ENCODE measurements at places on chromosomes 7 and 10. TPM values are rescaled to one million over a fixed set of nuclear protein-coding genes. Genes with fewer than 3 reads are reported as not detected.

The FAM3C gene
- total RNA-seq, result 38.9 TPM

DNA sequence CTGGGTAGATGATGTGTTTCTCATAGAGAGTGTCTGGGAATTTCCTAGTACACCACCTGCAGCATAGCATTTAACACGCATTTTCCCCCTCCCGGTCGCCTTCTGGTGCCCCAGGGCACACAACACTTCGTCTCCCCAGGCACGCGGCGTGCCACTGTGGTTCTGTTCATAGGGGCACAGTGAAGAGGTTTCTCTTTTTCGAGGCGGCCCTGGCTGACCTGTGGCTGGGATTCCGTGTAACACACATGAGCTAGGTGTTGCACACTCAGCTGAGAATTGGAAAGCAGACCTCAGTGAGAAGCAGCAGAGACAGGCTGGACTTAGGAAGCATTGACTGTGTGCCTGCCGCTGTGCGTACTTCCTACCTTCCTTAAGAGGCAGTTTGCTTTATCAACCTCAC, 214.3 kb upstream of the SHH start:
- H3K4me1 ChIP-seq, result no peaks in the 10 kb centered on the region
- no peak overlapping the region for H3K27ac ChIP-seq

The ABCB4 gene
- total RNA-seq, result 0.25 TPM

- H3K4me3 ChIP-seq, result no peak overlapping the region
- no peaks in the 10 kb centered on the region for H3K27me3 ChIP-seq
- DNase-seq, result peak; percentile 51
- no peak overlapping the region for H3K27ac ChIP-seq
- H3K4me1 ChIP-seq, result peaks cover 3% of the 10 kb centered on the region
- H3K36me3 ChIP-seq, result no peaks in the 10 kb centered on the region
Measured at GRCh38 chr10:18216482-18216881, 76.3 kb downstream of the CACNB2 start.

The ATRNL1 gene
- total RNA-seq, result 0.40 TPM

The CALN1 gene
- total RNA-seq, result 0.91 TPM

The TMEM225B gene
- total RNA-seq, result 1.4 TPM

- no peak overlapping the region for H3K27ac ChIP-seq
- no peaks in the 10 kb centered on the region for H3K27me3 ChIP-seq
- DNase-seq, result no peak
Measured at GRCh38 chr7:30116771-30117170, 18.0 kb upstream of the MTURN start.

- no peak for DNase-seq
- no peak overlapping the region for H3K27ac ChIP-seq
- H3K36me3 ChIP-seq, result no peaks in the 10 kb centered on the region
- no peak overlapping the region for H3K4me3 ChIP-seq
Measured at GRCh38 chr10:55641601-55642000, 719.5 kb downstream of the ZWINT start.

DNA sequence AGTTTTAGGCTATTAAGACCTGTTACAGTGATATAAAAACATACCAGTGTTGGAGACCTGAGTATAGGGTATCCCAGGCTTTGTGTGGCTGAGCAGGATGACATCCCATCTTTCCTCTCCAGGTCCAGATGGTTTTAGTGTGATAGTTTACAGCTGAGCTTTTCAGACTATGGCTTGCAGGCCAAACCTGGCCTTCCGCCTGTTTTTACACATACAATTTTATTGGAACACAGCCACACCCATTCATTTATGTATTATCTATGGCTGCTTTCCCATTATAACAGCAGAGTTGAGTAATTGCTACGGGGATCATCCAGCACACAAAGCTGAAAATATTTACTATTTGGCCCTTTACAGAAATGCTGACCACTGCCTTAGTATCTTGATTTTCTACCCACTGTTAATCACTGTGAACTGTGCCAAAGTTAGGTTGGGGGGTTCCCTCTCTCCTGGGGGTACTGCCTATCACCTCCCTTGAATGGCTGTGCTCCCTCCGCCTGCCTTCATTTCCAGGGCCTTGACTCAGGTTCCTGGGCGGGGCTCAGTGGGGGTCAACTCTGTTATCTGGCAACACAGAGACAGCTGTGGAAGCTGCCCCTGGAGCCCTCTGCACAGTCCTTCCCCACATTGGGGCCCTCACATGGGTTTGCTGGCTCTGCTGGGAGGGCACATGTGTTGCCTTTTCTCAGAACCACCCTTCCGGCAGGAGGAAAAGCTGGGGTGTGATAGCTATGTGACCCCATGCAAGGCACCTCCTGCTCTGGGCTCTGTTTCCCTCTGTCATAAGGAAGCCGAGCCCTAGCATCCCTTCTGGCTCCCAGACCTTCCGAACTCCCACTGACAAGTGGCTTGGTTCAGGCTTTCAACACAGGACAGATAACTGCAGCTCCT, 40.3 kb upstream of the SH2D4B start:
- H3K27ac ChIP-seq, result peak overlapping the region; percentile 50
- H3K27me3 ChIP-seq, result no peaks in the 10 kb centered on the region
- peaks cover 54% of the 10 kb centered on the region for H3K4me1 ChIP-seq
- no peaks in the 10 kb centered on the region for H3K36me3 ChIP-seq
- DNase-seq, result peak; percentile 90

DNA sequence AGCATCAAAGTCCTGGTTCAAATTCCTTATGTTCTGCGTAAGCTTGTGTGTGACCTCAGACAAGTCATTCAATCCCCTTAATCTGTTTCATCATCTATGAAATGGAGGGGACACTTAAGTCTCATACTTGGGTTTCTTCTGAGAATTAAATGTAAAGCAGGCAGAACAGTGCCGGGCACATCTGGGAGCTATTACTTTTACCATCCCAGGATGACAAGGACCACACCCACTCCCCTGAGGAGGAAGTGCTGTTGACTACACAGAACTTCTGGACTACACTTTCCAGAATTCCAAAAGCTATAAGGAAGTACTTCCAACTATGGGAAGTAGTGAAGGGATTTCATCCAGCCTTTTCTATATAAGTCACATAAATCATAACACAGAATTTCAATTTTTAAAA, 294.9 kb downstream of the IPMK start:
- no peak for DNase-seq
- no peak overlapping the region for H3K4me3 ChIP-seq
- no peaks in the 10 kb centered on the region for H3K36me3 ChIP-seq
- H3K27ac ChIP-seq, result no peak overlapping the region

The CACNB2 gene
- total RNA-seq, result 23.9 TPM

The CYP17A1 gene
- total RNA-seq, result 3.7 TPM

The SRRM3 gene
- 0.14 TPM for total RNA-seq

The CLCN1 gene
- total RNA-seq, result not detected

GRCh38 chr7:36393826-36394225, 4.2 kb downstream of the ANLN start:
- H3K4me1 ChIP-seq, result peaks cover 25% of the 10 kb centered on the region
- no peak for DNase-seq
- no peaks in the 10 kb centered on the region for H3K36me3 ChIP-seq
- H3K27me3 ChIP-seq, result no peaks in the 10 kb centered on the region

DNA sequence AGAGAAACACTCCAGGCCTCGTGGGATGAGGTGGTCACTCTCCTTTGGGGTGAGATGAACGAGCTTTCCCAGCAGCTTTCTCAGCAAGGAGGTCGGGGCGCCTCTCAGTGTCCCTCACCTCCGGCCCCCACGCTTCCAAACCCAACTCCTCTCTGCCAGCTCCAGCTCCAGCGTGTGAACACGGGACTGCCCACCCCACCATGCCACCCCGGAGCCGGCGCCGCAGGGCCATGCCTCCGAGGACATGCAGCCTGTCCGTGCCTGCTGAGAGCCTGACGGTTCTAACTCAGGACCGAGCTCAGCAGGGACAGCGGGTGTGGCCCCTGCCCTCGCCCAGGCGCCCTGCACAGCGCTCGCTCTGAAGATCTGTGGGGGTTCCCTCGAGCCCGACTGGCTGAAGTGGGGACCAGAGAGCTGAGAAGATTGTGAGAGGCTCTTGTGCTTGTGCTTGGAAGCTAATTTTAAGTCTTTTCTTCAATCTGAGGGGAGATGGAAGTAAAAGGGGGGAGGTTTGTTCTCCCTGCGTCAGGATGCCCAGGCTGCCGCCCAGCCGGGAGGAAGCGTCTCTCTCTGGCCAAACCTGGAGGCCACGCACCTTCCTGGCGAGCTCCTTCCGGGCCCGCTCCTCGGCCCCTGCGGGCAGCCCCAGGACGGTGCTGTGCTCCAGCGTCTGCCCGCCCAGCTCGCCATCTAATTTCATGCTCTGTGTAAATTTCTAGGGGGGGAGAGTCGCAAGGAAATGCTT, 5.1 kb upstream of the ADAM8 start:
- peaks cover 3% of the 10 kb centered on the region for H3K4me1 ChIP-seq
- no peak for DNase-seq
- no peaks in the 10 kb centered on the region for H3K27me3 ChIP-seq
- H3K27ac ChIP-seq, result no peak overlapping the region

The NCAPG2 gene
- total RNA-seq, result 13.5 TPM

DNA sequence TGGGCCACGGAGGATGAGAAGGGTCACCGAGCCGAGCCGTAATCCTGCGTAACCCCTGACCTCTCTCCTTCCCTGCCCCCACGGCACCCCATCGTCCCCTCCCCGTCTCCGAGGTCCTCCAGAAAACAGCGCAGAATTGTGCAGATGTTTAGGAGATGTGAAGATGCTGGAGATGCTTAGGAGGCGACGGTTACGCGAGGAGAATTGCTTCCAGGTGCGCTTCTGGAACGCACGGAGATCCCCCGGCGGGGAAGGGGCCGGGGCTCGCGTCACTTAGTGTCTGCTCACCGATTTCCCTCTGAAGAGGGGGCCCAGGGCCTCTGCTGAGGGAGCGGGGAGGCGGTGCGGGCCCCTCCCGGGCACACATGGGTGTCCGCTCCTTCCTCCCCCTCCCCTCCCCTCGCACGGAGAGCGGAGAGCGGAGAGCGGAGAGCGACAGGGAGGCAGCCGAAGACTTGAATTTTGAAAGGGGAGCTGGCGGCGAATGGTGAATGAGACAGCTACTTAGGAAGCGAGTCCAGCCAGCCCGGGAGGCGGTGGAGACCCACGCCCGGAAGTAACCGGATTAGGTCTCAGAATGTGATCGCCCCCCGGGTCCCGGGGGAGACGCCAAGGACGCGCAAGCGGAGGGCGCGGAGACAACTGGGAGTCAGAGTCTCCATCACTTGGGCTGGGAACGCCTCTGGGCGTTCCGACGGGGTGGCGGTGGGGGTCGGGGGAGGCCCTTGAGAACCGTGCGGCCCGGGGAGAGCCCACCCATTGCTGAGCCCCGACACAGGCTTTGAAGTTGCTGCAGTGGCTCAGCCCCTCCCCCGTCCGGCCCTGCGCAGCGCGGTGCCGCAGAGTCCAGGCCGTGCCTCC, 8.7 kb upstream of the EN2 start:
- peaks cover 7% of the 10 kb centered on the region for H3K4me1 ChIP-seq
- no peak overlapping the region for H3K4me3 ChIP-seq
- H3K36me3 ChIP-seq, result no peaks in the 10 kb centered on the region

GRCh38 chr10:17766731-17767130, 14.7 kb downstream of the TMEM236 start:
- H3K27me3 ChIP-seq, result no peaks in the 10 kb centered on the region
- no peak overlapping the region for H3K27ac ChIP-seq
- DNase-seq, result no peak
- no peaks in the 10 kb centered on the region for H3K4me1 ChIP-seq

DNA sequence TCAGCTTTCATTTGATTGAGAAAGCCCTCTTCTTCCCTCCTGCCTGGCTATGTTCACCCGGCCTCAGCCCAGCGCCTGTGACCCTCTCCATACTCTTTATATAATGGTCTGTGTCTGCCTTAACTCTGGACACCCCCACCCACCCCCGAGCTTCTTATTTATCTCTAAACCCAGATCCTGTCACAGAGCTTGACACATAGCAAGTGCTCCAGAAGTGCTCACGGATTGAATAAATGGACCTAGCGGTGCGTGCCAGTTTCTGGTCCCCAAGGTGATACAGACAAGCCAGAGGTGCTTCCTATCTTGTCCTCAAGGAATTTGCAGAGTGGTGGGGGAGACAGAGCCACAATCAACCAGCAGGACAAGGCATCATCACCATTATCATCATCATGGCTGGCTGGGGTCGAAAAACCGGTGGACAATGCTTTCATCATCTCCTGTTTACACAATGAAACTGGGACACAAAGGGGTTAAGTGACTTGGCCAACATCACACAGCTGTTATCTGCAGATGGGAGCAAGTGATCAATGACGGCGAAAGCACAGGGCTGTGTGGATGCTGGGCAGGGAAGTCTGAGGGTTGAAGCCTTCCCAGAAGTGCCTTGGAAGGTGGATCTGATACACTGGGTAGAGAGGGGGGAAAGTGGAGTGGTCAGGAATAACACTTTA, 2.2 kb upstream of the LOXL4 start:
- peak overlapping the region; percentile 74 for H3K27ac ChIP-seq
- peaks cover 4% of the 10 kb centered on the region for H3K4me1 ChIP-seq
- no peak for DNase-seq
- no peaks in the 10 kb centered on the region for H3K27me3 ChIP-seq
- no peaks in the 10 kb centered on the region for H3K36me3 ChIP-seq
- no peak overlapping the region for H3K4me3 ChIP-seq

DNA sequence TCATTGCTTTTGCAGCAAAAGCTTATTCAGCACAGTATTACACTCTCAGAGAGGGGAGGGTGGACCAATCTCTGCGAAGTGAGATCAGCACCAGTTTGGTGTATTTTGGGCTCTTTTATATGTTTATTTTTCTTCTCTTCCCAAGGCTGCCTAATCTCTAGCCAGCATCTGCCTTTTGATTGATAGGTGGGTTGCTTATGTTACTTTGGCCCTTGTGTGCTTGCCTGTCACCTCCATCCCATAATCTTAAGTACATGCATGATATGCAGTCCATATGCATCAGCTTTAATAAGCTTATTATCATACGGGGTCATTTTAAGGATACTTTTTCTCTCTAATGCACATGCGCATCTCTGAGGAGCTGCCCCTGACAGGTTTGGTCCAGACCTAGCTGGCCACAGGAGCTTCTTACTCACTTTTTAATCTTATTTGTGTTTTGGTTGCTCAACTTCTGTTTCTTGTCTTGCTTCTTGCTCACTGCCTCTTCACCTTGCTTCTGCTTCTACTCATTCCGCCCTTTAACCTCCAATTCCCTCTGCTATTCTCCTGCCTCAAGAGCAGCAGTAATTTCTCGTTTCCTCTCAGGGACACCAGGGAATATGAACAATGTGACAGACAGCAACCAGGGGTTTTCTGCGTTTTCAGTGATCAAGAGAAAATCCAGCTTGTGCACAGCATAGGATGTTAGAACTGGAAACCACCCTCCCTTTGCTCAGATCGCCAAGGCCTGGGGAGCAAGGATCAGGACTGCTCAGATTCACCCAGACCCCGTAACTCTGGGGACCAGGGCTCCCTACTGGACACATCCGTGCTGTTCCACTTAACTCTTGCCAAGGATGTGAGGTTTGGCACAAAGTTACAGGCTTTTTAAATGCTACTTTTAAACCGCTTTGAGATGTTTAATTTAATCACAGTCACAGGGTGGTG, 10.0 kb downstream of the RGR start:
- no peaks in the 10 kb centered on the region for H3K4me1 ChIP-seq
- H3K27me3 ChIP-seq, result no peaks in the 10 kb centered on the region
- DNase-seq, result no peak
- H3K36me3 ChIP-seq, result no peaks in the 10 kb centered on the region

- no peak overlapping the region for H3K27ac ChIP-seq
- H3K4me3 ChIP-seq, result no peak overlapping the region
- DNase-seq, result no peak
- H3K4me1 ChIP-seq, result no peaks in the 10 kb centered on the region
Measured at GRCh38 chr10:63010203-63010602, 122.9 kb upstream of the NRBF2 start.
